Dermis blood vessel endothelial cell (primary cell): ENCODE measurements at places on chromosomes 3 and 15.

GRCh38 chr15:91077029-91077428, 23.0 kb upstream of the SV2B start:
- DNase-seq, result no peak

DNA sequence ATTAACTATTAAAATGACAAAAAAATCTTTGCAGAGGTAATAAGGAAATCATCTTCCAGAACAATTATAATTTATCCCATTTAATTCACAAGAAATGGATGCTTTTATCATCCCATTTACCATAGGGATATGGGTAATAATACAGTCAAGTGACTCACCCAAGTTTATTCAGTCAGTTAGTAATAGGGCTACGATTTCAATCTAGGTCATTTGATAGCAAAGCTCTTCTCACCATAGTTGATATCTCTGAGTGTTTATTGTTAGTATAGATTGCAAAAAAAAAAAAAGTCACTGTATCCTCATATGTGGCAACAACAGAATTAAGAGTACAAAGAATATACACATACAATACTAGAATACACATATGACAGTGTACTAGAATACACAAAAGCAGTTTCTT, 797.1 kb downstream of the ROBO1 start:
- DNase-seq, result no peak

DNA sequence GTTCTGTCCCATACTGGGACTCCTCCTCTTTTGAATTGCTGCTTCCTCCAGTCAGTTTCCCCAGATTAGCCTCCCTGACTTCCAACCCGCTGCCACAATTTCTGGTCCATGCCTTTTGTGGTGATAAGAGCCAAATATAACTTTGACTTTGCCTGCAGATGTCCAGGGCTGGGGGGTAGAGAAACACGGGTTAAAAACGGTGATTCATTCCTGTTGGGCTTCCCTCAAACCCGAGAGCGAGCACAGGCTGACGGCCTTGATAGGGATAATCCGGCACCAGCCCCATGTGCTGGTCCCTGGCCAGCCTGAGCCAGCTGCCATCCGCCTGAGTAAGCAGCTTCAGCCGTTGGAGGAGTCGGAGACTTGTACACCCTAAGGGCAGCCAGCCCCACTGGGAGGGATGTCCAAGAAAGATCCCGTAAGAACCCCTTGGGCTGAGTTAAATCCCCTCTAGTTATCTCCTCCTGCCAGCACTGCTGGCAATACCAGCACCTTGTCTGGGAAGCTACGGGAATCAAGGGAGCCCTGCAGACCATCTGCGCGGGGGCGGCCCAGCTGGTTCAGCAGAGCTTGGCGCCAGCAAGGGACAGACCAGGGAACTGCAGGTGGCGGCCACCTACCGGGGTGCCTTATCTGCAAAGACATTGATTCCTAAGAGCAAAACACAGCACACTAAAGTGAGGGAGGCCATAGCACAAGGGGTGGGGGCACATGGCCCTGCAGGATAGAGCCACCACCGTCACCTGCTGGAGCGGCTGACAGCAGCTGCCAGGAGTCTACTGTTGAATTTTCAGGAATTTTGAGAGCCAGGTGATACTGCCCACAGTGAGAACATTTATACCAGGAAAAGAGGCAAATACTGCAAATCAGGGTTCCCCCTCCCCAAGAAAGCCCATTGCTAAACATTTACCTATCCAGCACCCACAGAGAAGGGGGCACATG, 18.1 kb downstream of the CSPG4 start:
- peak; percentile 82 for DNase-seq

DNA sequence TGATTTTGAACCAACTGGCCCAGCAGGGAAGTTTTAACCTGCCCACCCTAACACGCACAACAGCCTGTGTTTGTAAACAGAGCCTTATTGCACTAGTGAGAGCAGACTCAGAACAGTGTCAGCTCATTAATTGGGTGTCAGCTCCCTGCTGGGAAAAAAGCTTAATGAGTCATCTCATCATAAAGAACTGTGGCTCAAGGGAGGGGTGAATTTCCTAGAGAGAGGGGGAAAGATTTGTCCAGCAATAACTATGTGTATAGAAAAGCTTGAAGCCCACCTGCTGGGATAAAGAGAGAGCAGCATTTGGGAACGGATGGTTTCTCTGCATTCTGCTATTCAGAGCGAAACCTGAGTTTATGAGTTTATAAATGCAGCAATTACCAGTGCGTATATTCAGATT, 48.9 kb upstream of the GMNC start:
- no peak for DNase-seq

GRCh38 chr3:126342991-126343648, 14.1 kb downstream of the KLF15 start:
- peak; percentile 12 for DNase-seq

GRCh38 chr3:61571516-61572336, 10.4 kb downstream of the PTPRG start:
- DNase-seq, result peak; percentile 59

DNA sequence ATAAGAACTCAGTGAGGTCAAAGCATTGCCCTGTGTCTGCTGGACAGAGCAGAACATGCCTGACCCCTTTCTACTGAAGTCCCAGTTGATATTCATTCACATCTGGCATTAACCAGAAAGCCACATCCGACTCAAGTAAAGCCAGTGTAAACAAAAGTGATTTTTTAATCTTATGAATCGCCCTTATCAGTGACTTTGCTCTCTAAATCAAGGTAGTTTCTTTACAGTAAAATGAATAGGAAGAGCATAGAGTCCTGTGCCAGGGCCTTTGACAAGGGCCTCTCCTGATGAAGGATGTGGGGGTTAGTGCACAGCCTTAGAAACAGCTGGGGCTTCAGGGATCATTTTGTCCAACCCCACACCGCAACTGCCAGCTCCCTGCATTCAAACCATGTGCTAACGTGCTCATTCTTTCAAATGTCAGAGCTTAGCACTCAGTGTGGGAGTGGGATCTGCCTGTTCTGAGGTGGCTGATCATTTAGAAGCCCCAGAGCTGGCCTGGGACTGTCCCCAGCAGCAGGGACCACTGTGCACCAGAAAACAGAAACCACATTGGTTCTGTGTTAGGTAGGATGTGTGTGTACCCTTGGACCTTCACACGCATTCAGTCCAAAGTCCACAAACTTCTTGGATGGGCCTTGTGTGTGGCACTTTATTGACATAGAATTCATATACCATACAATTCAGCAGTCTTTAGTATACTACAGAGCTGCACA, 55.3 kb downstream of the CCR4 start:
- no peak for DNase-seq

GRCh38 chr3:193589616-193590015, 3.4 kb upstream of the OPA1 start:
- DNase-seq, result no peak

DNA sequence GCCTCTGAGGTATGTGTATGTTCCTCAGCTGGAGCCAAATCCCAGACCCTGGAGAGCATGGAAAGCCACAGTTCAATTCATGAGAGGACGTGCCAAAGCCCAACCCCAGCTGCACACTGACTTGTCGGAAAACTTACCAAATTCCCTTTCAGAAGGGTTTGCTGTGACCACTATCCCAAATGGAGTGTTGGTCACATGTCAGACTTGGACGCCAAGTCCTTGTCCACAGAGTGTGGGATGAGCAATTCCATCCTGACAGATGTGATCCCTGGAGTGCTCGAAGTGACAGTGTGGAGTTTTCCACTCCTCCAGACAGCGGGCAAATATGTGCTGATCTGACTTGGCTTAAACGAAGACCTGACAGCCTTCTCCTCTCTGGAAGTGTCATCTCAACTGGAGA, 71.2 kb downstream of the RORA start:
- no peak for DNase-seq
